Suppressor macrophage treated with lipopolysaccharide for 4 hours (primary cell): ENCODE measurements at places on chromosomes 5 and 9.

DNA sequence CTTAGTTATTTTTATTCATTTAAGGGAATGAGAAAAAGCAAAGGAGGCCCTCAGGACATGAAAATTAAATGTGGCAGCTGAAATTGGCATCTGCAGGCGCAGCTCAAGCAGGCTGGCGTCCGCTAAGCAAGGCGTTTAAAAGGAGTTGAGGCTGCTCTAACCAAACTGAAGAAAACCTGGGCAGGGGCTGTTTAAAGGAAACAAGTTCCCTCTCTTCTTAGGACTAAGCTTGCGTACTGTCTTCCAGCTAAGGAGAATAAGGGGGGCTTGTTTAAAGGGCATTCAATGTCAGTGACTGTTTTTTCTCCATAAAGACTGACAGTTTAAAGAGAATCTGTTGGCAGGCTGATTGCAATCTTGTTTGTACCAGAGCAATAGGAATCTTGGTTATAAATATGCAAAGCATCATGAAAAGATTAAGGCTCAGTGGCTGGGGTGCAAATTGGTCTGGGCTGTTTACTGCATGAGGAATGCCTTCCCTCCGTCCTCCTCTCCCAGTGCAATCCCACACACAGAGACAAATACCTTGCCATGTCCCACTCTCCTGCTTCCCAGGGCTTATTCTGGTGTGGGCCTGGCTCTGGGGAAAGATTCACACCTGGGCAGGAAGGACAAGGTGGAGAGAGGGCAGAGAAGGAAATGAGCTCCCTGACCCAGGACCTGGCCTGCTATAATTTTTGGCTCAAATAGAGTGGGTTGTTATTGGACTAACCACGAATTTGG is 85.9 kb upstream of the LIFR start:
- no peak for DNase-seq

GRCh38 chr9:127554966-127555839 is 56.9 kb upstream of the STXBP1 start:
- DNase-seq: no peak

DNA sequence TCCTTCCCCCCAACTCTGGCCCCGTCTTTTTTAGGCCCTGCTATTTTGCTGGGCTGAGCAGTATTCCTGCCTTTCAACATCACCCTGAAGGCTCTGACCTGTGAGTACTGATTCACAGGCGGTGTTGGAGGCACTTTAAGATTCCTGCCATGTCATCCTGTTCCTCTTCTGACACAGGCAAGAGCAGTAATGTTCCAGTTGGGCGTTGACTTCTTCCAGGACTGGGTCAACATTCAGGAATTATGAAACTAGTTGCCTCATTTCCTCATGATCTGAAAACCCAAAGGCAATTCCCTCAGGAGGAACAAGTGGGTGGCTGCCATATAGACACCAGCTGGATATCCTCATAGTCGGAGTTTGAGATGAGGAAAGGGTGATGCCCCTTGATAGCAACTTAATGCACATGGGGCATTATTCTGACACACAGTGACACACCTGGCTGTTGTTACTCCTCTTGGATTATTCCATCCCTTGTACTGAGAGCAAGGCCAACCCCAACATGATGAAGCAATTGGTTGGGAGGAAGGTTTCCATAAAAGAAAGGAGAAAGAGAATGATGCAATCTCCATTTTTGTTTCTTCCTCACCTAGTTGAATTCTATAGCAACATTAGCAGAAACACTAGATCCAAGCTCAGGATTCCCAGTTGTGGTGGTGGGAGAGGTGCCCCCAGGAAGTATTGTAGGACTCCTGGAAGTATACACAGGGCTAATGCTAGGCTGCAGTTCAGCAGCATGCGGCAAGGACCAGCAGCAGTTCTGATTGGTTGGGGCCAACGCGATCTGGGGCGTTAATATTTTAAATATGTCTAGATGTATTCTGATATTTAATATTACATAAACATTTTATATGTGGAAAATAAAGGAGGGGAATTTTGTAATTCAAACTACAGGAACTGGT is 19.6 kb upstream of the GLRX start:
- DNase-seq: peak; percentile 94

DNA sequence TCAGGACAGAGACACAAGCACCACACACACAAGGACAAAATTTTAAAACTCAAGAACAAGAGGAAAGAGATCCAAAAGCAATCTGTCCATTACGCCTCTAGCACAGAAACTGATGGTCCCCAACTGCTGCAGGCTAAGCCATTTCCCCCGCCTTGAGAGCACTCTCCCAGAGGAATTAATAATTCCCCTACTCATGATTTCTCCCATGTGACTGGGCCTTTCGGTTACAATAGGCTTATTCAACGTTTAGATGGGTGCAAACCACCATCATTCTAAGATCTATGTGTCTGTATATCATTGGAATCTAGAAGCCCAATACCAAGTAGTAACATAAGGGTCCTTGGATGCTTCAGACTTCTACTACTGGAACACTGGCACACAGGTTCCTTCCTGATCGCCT is 18.8 kb downstream of the BRD8 start:
- DNase-seq: no peak

GRCh38 chr5:35488791-35489190 is 128.9 kb upstream of the SPEF2 start:
- peak; percentile 31 for DNase-seq

DNA sequence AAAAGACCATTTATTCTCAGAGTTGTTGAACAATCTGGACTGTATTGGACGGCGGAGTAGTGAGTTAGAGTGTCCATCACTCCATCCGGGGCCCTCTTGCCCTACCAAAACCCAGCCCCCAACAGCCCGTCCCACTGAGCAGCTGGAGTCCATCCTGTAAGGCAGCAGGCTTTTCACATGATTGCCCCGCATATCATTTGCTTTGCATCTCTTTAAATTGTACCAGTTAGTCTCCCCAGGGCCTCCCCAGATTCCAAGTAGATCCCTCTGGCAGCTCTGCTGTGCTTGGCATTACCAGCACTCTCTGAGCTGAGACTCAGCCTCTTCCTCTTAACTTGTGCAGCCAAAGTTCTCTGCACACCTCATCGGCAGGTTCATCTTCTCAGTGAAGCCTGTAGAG is 48.6 kb upstream of the ADCY2 start:
- DNase-seq: no peak

DNA sequence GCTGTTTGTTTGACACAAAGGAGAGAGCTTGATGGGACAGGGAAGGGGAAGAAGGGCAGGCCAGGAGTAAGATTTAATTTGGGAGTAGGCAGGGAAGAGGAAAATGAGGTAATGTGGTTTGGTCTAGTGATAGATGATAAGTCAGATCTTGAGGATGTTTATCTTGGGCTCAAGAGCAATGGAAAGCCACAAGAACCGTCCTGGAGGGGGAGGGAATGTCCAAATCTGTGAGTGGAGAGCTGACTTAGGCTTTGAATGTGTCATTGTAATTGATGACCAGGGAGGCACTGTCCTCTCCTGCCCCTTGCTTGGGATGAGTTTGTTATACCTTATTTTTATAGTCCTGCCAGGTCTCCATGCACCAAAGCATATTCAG is 37.5 kb downstream of the MAMDC2 start:
- peak; percentile 12 for DNase-seq

DNA sequence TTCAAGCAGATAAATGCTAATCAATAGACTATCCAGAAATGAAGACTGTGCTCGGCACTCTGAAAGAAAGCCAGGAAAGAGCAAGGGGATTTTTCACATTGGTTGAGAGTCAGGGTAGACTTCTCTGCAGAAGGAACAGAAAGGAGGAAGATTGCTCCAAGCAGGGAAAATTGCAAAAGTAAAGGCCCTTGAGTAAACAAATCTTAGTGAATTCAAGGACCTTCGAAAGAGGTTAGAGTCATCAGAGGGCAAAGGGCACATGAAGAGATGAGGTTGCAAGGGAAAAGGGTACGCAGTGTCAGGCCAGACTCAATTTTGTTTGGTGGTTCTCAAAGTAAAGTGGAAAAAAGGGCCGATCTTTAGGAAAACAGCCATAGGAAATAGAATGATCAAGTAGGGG is 157.6 kb upstream of the RAI14 start:
- peak; percentile 89 for DNase-seq

- no peak for DNase-seq
Observed at GRCh38 chr5:6659941-6660684, 26.9 kb downstream of the SRD5A1 start.

DNA sequence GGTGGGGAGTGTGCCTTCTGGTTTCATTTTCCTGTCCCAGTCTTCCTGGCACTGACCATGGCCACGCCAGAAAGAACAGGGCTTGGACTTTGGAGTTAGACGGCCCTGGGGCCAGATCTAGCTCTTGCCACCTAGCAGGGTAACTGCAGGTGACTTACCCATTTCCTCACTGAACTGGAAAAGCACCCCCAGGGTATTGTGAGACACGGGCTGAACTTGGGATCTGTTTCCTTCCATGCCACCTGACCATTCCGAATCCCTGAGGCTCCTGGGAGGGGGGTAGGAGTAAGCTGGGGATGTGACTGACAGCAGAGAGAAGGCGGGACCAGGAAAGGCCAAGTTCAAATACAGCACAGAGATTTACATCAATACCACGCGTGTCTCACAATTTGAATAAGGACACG is 9.4 kb downstream of the HNRNPAB start:
- DNase-seq: no peak

DNA sequence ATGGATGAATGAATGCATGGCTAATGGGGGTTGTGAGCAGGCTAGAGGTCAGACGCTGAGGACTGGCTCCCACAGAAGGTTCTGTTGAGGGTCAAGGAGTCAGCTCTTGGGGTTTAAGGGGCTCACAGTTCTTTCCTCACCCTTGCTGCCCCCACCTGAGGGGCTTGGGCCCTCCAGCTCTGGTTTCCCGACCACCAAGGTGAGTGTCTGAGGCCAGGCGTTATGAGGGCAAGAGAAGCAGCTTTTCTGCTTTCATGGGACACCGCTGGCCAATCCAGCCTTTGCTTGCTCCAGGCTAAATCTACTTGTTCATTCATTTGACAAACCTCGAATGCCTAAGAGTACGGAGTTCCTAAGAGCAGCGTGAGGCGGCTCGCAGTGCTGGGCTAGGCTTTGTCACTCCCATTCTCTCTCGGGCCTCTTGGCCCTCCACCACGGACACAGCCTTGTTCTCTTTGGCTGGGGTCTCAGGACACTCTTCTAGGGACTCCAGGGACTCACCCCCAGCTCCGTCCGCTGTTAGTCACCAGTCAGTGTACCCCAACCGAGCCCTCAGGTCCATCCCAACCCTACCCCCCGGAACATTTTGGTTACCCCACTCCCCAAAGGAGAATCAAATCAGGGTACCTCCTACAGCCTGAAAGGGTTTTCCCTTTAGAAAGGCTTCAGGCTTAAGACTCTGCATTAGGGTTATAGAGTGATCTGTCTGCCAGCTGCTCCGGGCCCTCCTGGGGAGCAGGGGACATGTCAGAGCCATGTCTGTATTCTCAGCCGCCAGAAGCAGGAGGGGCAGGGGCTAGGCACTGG is 210.1 kb upstream of the MVB12B start:
- DNase-seq: no peak

- DNase-seq: no peak
Observed at GRCh38 chr5:42250-42649, 49.7 kb upstream of the PLEKHG4B start.

GRCh38 chr9:87435189-87435880 is 62.3 kb upstream of the DAPK1 start:
- no peak for DNase-seq

DNA sequence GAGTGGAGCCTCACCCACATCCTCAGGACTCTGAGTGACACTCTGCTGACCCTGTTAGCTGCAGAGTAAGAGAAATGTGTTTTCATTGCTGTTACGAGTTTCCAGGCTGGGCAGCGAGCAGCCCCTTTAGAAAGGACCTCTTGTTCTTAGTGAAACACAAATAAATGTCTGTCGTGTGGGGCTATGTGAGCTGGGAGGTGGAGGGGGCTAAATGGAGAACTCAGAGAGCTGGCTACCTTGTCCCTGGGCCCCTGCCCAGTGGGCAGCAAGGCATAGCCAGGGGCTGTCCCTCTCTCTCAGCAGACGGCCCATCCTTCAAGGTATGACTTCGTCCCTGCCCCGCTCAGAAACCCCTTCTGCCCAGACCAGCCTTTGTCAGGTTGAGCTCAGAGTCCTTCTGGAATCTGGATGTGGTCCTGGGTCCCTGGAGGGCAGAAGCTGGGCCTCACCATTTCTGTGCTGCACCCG is 10.2 kb downstream of the DCANP1 start:
- no peak for DNase-seq

DNA sequence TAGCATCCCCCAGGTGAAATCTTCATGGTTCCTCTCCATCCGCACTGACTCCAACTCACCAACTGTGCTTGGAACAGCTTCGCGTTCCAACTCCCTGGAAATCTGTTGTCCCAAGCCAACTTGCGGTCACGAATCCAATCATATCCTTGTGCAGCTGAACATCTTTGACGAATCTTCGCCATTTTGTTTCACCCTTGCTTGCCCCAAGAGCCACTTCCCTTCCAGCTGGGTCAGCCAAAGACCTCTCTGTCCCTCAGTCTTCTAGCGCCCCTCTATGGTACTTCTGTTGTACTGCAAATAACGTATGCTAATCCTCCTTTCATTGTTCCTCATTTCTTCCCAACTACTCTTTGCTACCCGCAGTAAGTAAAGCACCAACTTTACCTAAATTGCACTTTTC is 61.0 kb upstream of the TARS1 start:
- DNase-seq: peak; percentile 53

DNA sequence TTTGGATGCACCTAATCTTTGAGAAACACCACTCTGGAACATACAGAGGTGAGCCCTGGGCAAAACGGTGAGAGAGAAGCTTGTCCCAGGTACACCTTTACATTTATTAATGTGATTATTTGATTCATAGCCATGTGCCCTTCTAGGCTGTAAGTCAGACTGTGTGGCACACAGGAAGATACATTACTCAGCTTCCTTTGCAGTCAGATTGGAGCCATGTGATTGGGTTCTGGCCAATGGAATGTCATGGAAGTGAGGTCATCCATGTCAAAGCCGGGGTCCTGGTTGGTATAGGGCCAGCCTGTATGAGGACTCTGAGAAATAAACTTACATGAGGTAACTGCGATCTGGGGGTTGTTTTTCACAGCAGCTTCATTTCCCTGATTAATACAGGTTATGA is 106.8 kb upstream of the CD180 start:
- no peak for DNase-seq

DNA sequence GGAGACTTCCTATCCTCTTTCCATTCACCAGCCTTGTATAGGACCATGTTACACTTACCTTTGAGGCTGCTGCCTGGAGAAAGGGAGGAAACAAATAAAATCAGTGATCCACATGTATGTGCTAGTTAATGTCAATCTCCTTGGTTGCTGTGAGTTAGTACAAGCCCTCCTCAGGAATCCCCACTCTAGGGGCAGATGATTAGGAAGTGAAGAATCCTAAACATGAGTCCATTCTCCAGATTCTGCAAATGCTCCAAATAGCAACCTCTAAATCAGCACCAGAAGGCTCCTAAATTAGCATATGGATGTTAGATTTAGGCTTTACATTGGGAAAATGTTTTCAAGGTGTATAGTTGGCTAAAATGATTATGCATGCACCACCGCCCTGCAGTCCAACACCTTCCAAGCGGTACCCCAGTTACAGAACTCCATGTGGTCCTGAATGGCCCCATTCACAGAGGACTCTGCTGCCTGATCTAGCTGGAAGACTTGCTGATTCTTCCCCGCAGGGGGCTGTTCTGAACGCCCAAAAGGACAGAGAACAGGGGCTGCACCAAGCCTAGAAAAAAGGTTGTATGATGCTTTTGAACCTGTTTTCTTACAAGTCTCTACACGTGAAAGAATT is 123.2 kb downstream of the TLE1 start:
- no peak for DNase-seq

- no peak for DNase-seq
Observed at GRCh38 chr5:71938895-71939294, 168.4 kb upstream of the MAP1B start.

GRCh38 chr5:91059409-91059808 is 323.7 kb downstream of the ARRDC3 start:
- peak; percentile 88 for DNase-seq
